ENCODE measurements at places on chromosomes 2 and 18.

GRCh38 chr2:85243101-85244072 is 84.4 kb downstream of the TGOLN2 start:
- peak; percentile 70 for DNase-seq

DNA sequence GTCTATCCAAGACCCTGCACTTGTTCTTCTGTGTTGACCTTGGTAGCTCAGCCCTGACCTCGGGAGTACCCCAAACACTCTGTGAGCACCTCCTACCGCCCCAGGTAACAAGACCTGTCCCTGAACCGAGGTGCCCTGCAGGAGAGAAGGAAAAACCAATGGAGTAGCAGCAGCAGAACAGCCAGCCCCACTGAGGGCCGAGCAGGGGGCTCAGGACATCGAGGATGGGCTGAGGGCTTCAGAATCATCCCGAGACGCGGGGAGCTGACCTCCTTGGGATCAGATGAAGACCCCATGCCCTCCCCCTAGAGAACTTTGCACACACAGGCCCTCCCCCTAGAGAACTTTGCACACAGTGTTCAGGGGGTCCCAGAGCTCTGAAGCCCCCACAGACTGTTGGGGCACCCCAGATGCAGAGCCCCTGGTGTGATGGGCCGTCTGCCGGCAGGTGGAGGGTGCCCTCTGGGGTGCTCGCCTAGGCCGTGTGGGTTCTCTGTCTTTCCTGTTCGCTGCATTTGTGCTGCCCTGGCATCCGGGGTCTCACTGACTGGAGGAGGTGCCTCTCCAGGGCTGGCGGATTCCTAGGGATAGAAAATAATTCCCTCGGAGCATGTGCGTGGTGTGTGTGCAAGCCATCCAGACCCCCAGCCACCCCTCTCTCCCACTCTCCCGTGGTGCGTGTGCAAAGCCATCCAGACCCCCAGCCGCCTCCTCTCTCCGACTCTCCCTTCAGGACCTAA is 189.1 kb downstream of the TWIST2 start:
- no peak for DNase-seq

GRCh38 chr2:207640661-207641060 is 15.5 kb upstream of the METTL21A start:
- DNase-seq, result no peak

GRCh38 chr2:130287656-130288026 is 55.1 kb upstream of the IMP4 start:
- DNase-seq, result no peak

DNA sequence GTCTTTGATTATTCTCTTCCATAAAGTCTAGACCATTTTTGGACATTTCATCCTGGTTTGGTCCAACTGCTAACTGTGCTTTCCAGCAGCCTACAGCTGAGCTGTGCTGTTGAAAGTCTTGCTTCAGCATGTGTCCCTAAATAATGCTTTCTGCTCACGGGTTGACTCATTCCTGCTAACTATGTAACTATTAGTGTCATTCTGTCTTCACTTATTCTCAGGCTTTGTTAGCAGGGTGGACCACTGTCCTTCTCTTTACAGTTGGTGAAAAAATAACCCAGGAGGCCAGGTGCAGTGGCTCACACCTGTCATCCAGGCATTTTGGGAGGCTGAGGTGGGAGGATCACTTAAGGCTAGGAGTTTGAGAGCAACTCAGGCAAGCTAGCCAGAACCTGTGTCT is 8.9 kb downstream of the ADAM23 start:
- no peak for DNase-seq

DNA sequence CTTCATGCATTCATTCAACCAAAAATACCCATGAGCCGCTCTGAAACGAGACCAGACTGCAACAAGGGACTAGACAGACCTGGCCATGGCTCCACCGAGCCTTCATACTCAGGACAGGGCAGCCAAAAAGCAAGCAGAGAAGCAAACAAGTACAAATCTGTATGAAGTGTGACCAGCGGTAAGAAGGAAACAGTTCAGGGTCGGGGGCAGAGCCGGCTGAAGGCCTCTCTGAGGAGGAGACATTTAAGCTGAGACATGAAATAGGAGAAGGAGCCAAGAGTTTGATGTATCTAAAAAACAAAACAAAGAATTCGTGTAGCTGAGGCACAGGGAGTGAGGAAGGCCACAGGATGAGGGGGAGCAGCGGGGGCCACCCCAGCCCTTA is 21.3 kb upstream of the SLC66A3 start:
- DNase-seq, result no peak

GRCh38 chr18:48767090-48767690 is 183.6 kb downstream of the SMAD7 start:
- DNase-seq, result no peak

DNA sequence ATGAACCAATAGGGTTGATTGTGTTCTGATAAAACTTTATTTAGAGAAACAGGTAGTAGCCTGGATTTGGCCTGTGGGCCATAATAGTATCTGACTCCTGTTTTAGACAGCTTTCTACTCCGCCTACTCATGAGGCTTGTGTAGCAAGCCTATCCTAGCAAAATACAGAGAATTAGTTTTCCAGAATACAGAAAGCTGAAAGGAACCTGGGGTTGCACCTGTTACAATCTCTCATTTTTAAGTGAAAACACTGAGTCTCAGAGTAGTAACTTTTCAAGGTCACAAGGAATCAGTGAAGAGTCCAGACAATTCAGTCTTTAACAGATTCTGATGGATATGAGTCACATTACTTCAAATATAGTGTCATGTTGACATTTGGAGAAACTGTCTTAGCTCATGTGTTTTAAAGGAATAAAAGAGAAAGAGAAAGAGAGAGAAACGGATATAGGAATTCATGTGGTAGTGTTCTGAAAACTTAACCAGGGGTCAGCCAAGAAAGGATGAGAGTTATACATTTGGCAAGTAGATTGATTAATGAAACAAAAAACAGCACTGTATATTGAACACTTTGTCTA is 17.0 kb downstream of the ARHGAP28 start:
- no peak for DNase-seq

DNA sequence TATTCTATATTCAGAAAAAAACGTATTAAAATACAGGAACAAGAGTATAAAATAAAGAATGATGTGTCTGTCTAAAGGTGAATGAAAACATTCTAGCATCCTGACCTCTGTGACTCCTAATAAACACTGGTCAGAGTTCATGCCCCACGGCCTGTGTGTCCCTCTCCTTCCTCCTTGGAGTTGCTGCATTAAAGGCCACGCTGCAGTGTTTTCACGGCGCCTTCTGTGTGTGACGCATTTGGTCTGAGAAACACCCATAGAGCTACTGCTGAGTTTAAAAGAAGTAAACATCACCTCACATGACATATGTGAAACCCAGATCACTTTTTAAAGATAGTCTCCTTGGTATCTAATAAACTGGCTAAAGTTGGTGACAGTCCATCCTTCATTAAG is 90.5 kb downstream of the ITGB1BP1 start:
- DNase-seq, result no peak

DNA sequence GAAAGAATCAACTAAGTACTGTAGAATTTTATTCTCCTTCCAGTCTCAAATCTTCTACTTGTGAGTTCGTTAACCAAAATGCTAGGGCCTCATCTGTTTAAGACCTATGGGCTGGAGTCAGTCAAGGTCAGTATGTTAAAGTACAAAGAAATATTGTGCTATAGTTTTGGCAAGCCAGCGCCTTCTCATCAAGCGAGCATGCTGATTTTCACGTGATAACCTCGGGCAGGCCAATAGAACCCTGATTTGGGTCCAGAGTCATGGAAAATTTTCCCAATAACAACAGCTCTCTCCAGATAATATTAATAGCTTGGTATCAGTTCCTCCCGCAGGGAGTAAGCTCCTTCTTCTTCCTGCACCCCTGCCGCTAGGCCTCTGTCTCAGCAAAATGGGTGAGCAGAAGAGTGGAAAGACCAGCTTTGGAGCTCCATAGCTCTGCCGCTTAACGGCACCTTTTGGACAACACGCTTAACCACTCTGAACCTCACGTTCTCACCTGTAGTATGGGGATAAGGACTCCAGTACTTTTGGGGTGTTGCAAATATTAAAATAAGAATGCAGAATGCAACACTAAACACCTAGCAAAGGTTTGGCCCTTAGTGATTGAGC is 11.7 kb downstream of the CABLES1 start:
- DNase-seq, result no peak

DNA sequence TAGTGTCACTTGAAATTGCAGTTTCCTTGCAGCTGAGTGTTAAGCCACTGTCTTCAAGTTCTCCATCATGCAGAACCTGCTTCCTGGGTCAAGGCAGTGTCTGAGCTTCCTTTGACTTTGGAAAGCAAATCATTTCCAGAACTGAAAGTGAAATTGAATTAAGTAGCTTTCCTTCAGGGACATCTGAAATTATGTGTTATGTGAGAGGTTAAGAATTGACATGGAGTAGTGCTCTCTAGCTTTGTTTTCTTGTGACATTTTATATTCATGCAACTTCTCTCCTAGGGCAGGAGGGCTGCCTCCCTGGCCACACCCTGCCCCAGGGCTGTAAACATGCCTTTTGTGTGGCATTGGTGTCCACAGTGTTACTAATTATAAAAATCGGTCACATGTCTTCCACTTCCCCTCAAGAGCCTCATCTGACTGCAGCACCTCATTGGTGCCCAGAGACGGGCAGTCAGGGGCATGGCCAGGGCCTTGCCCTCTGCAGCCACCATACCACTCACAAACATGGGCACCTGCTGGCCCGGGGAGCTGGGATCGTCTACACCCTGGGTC is 14.4 kb downstream of the RAB12 start:
- DNase-seq, result no peak

DNA sequence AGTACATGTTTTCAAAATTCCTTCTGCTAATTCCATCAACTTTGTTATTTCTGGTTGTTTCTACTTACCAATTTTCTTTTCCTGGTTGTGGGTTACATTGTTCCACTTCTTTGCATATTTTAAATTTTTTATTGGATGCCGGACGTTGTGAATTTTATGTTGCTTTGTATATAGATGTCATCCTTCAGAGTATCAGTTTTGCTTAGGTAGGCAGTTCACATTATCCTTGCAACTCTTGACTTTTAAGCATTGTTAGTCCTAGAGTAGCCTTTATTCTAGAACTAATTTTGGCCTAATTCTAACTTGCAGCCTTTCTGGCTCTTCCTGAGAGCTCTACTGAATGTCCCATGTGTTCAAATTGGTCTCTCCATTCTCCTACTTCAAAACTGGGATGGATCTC is 228.7 kb upstream of the MC4R start:
- no peak for DNase-seq

GRCh38 chr2:75647771-75648170 is 1.2 kb downstream of the MRPL19 start:
- DNase-seq, result no peak

DNA sequence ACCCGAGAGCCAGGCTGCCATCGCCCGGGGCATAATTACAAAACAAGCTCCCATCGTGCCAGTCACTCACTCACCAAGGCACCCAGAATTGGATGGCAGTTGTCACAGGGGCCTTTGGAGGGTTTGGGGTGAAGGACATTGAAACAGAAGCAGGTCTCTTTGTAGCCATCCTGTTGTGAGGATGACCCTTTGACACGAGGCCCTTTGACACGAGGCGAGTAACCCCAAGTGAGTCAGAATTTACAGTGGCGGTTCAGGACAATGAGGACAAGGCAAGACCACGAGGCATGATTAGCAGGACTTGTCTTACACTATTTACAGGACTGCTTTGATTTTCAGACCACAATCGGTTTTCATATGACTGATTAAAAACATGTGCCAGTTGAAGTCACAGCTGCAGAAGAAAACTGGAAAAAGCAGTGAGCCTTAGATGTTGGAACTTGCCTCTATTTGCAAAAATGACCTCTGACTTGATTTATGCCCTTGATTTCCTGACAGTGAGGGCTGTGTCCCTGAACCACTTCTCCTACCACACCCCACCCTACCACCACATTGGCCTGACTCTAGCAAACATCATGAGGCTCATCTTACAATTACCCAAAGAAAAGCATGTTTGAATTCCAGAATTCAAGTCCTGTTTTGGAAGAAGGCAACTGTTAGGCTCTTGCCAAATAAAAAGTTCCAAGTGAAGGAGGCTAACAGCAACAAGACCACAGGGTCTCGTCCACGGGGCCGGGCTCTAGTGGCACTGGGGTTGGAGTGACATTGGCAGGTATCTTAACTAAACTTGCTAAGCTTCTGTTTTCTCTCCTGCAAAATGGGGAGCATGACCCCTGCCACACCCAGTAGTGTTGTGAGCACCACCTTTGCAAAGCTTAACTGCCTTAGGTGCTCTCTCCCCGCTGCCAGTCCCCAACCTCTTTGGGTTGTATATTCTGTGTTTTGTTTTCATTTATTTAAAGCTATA is 64.4 kb upstream of the FOSL2 start:
- DNase-seq, result peak; percentile 54
